ENCODE measurements at places on chromosomes 16 and 17.

- DNase-seq, result no peak
Observed at GRCh38 chr17:77352441-77352840, 211.7 kb downstream of the SEC14L1 start.

DNA sequence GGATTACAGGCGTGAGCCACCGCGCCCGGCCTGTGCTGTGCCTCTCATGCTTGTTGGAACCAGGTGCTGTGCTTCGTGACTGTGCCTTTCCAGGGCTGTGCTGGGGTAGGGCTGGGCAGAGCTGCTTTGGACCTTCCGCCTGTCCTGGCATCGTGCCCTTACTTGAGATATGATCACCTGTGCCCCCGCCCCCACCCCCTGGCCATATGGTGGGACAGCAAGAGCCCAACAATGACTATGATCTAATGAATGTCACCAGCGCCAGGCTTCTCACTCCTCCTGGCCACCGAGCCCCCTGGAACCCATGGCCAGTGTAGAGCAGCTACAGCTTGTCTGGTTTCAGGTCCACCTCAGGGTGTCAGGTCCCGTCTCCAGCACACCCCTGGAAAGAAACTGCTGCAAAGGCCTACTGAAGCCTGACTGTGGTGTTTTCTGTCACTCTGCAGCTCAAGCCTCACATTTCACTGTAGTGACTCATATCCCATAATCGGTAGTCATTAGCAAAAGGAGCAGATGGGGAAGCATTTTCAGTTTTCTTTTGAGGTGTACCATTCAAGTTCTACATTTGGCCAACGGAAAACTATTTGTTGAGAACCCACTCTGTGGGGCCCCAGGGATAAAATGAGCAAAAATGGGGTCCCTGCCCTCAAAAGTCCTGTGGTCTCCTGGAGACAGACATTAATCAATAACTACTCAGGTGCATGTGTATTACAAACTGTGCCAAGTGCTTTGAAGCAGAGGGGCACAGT lies 22.1 kb downstream of the FCSK start:
- DNase-seq, result peak; percentile 93

GRCh38 chr17:3894188-3894587 lies 1.3 kb upstream of the CAMKK1 start:
- no peak for DNase-seq

- DNase-seq, result no peak
Observed at GRCh38 chr17:43840814-43841213, 6.2 kb upstream of the CD300LG start.

GRCh38 chr17:42531455-42532354 lies 4.3 kb upstream of the NAGLU start:
- DNase-seq, result peak; percentile 73

DNA sequence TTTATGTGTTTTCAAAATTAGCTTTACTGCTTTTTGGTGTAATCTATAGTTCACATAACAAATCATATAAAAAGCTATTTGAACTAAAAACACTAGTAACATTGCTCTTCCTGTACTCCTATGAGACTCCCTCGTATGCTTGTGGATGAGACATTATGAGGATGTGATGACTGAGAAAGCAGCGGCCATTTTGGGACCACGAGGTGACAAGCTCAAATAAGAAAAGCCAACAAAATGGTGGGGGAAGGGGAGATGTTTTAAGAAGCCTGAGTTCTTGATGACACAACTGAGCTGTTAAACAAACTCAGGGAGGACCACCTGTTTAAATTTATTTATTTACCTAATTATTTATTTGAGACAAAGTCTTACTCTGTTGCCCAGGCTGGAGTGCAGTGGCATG lies 4.5 kb downstream of the CCL18 start:
- no peak for DNase-seq

GRCh38 chr17:67080804-67081203 lies 36.5 kb downstream of the CACNG1 start:
- DNase-seq, result no peak
